ENCODE measurements at places on chromosomes 5 and 9.

- no peak for DNase-seq
These were observed 351.1 kb upstream of the RIOK2 start for GRCh38 chr5:97534166-97534565.

GRCh38 chr5:84436866-84437265, 52.2 kb upstream of the EDIL3 start:
- no peak for DNase-seq

DNA sequence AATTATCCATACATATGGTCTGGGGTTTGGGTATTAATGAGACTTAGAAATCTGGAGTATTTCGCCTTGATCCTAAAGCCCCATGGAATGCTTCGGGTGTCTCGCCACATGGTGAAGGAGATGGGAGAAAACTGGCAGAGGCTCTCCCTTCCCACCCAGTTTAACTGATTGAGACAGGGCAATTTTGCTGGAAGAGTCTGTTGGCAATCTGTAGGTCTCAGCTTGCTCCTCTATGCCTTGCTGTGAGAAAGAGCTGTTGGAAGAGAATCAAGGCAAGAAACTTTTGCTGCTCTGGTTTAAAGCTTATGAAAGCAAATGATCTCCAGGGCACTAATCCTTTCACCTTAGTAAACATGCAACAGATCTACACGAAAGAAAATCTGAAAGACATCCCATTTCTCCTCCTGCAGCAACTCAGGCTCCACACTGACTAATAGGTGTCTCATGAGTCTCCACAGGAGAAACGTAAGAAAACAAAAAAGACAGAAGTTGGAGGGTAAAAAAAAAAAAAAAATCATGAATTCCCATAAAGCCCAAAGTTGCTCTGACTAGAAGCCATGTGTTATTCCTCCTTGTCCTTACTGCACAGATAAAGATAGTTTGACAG, 369.9 kb downstream of the EFNA5 start:
- no peak for DNase-seq

DNA sequence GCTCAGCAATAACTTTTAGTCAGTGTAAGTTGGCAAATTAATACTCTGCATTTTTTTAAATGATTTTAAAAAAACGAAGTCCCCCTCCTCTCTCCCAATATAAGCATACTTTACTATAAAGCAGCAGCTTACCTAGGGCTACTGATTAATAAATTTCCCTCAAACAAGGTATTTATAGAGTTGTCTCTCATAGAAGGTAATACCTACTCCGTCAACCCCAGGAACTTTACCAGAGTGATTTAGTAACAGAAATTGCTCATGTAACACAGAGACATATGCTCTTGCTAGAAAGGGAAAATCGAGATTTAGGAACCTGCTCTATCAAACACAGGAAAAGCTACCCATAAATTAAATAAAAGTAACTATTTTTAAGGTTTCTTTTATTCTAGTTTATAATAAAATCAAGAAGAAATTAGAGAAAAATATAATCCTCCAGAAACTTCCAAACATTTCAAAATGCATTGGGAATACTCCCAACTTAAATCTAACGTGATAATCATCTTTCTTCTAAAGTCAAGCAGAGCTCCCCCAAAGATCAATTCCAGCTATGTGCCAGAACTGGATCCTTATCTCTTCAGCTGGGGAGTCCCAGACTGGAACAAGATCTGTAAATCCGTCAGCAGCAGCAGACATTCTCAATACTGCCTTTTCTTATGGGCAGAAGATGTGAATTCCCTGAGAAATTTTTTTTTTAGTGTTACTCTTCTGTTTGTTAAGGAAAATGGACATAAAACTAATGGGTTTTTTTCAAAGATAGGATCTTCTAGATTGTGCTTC, 69.6 kb downstream of the ADAMTS16 start:
- DNase-seq = no peak

GRCh38 chr5:133234911-133235310, 183.1 kb downstream of the HSPA4 start:
- DNase-seq = no peak

- DNase-seq = no peak
These were observed 556.7 kb upstream of the TLE4 start for GRCh38 chr9:79014929-79015699.

- DNase-seq = no peak
These were observed 111.3 kb upstream of the SAP30L start for GRCh38 chr5:154334406-154335064.

- no peak for DNase-seq
These were observed 163.4 kb downstream of the ICE1 start for GRCh38 chr5:5585751-5586341.

- DNase-seq = no peak
These were observed 36.2 kb downstream of the MCCC2 start for GRCh38 chr5:71623221-71623794.

DNA sequence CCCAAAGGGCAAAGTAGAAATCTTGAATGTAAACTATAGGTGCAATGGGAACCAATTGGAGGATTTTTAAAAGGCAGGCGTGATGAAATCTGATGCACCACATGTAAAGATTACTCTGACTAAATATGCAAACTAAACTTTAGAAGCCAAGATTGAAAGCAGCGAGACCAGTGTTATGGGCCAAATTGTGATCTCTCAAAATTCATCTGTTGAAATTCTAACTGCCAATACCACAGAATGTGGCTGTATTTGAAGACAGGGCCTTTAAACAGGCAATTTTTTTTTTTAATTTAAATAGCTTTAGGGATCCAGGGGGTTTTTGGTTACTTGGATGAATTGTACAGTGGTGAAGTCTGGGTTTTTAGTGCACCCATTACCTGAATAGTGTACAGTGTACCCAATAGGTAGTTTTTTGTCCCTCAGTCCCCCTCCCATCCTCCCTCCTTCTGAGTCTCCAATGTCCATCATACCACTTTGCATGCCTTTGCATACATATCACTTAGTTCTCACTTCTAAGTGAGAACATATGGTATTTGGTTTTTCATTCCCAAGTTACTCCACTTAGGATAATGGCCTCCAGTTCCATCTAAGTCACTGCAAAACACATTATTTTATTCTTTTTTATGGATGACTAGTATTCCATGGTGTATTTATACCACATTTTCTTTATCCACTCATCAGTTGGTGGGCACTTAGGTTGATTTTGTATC, 69.7 kb downstream of the DRD1 start:
- no peak for DNase-seq

DNA sequence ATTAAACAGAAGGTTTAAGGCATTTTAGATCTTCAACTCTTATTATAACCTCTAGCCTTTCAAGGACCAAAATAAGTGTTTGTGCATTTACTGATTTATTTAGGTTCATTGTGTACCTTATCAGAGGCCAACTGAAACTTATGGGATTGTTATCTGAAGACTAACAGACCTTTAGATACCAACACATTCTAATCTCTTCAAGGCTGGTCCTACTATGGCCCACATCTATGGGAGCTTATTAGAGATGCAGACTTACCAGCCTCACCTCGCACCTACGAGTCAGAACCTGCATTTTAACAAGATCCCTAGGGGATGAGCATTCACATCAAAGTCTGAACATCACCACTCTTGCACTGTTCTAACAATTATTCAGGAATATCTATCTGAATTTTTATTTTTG, 1.9 kb downstream of the IARS1 start:
- no peak for DNase-seq

DNA sequence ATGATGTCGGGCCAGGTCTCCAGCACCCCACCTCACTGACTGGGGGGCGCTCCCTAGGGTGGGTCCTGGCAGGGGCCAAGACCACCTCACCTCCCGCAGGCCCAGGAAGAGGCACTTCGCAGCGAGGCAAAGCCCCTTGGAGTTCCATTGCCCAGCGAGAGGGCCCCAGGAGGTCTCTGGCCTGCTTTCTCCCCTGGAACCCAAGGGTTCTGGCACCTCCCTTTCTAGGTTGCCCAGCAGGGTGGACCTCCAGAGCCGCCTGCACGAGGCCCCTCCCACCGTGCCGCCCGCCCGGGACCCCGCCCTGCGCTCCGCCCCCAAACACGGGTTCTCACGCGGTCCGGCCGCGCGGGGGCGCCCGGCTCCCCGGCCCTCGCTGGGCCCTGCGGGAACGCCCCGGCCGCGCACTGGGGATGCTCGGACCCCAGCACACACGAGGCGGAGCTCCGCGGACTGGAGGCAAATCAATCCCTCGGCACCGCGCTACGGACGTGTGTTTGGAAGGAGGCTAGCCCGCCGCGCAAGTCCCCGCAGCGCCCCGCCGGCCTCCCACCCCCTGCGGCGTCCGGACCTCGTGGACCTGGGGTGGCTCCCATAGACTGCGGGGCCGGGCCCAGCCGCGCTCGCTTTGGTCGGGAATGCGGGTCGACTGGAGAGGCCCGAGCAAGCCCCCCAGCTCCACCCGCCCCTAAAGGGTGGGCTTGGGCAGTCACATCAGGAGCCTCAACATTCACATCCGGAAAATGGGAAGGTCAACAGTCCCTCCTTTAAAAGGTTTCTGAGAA, 99.5 kb upstream of the LMX1B start:
- peak; percentile 33 for DNase-seq

DNA sequence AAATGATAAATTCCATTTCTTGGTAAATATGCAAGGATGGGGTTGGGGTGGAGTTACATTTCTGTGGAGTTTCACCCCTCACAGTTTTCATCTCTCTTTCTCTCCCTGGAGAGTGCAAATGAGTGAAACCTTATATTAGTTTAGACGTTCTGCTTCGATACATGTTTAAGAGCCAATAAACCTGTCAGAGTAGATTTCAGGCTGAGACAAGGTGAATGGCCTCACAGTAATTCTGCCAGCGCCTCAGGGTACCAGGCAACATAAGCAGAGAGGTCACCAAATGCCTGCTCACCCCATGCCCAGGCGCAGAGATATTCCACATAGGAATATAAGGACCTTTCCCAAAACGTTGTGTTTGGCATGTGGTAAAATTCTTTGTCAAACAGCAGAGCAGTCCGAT, 154.9 kb upstream of the VLDLR start:
- DNase-seq = no peak

Data from stimulated activated CD8-positive, alpha-beta memory T cell treated with anti-CD3 and anti-CD28 coated beads, Interleukin-15, amount 100 ng/mL, for 4 hours (primary cell).